ENCODE measurements at places on chromosomes 3 and 15. TPM values are rescaled to one million over a fixed set of nuclear protein-coding genes. Genes with fewer than 3 reads are reported as not detected.

- no peak for DNase-seq
Observed at GRCh38 chr15:94110476-94111130, 120.8 kb upstream of the MCTP2 start.

- DNase-seq, result no peak
Observed at GRCh38 chr3:25854635-25855034, 64.7 kb downstream of the OXSM start.

- peak; percentile 9 for DNase-seq
Observed at GRCh38 chr3:130849091-130849552, 44.8 kb upstream of the ATP2C1 start.

DNA sequence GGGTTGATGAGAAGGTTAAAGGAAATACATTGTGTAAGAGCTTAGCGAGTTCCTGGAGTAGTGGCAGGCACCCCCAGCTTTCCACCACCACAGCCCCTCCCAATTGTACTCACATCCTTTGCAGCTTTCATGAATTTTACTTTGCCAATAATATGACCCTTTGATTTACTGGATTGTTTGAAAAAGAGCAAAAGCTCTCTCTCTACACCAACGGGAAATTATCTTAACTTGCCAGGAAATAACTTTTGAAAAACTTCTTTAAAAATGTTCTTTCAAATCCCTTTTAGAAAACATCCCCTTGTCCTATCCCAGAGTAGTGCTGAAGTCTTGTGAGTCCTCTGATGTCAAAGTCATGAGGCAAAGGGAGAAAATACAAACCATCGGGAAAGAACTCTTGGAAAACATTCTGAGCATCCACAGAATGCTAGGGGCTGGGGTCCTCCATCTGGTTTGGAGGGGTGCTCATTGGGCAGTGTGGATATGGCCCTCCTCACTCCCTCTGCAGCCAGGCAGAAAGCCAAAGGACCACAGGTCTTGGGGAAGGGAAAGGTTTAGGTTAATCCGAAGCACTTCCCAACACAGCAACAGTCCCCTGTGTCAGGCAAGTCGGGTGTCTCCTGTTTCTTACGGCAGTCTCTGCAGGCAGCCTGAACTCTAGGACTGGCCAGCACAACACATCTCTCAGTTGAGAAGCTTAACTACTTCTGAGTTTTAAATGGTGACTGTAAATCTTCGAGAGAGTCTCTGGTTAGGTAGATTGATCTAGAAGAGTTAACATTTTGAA, 36.5 kb downstream of the BOC start:
- no peak for DNase-seq

- no peak for DNase-seq
Observed at GRCh38 chr3:111999484-112000324, 982 bp downstream of the TAGLN3 start.

TRH gene
- not detected for total RNA-seq

C3orf33 gene
- total RNA-seq, result 1.6 TPM

PAQR5 gene
- 0.15 TPM for total RNA-seq

Measured in activated CD4-positive, alpha-beta memory T cell treated with anti-CD3 and anti-CD28 coated beads for 36 hours (primary cell).